Sigmoid colon (tissue), 7 donors: ENCODE measurements at places on chromosomes 16 and 17. TPM values are rescaled to one million over a fixed set of nuclear protein-coding genes. Genes with fewer than 3 reads are reported as not detected.

GRCh38 chr17:64788286-64789060 is 126.4 kb upstream of the SMURF2 start:
- peak; percentile 59 for DNase-seq
- H3K27me3 ChIP-seq = peaks cover 44% of the 10 kb centered on the region
- peaks cover 9% of the 10 kb centered on the region for H3K36me3 ChIP-seq

Gene NPIPA8
- total RNA-seq = 87.8 TPM

DNA sequence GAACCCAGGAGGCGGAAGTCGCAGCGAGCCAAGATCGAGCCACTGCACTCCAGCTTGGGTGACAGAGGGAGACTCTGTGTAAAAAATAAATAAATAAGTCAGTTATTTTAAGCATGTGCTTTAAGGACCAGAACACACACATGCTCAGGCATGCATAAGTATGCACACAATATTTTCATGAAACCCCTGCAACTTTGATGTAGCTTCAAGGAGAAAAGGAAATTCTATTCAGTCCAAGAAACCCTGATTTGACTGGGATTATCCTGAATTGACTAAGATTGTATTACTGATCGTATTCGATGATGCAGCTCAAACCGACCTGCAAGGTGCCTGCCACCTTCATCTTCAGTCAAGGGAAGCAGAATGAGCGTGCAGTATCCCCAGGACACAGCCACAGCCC is 841 bp downstream of the TEKT5 start:
- DNase-seq = no peak
- no peak overlapping the region for H3K4me3 ChIP-seq
- no peak overlapping the region for H3K27ac ChIP-seq
- H3K36me3 ChIP-seq = no peaks in the 10 kb centered on the region
- no peaks in the 10 kb centered on the region for H3K27me3 ChIP-seq
- H3K4me1 ChIP-seq = no peaks in the 10 kb centered on the region

DNA sequence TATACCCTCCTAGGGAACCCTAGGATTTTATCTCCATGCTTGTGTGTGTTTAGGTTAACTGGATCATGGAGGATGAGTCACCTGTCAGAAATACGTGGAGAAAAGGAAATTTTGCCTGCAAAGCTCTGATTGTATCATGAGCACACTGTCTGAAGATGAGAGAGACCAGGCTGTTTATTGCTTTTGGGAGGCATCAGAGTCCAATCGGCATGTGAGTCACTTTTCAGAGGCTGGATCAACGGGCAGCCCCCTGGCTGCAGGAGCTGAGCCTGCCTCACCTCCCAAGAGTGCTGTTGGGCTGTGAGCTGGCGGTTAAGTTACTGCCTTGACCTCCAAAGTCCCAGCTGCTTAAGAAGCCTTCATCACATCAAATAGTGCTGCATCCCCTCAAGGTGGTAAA is 41.5 kb upstream of the MED9 start:
- no peaks in the 10 kb centered on the region for H3K4me1 ChIP-seq
- H3K4me3 ChIP-seq = no peak overlapping the region
- H3K36me3 ChIP-seq = no peaks in the 10 kb centered on the region
- H3K27me3 ChIP-seq = no peaks in the 10 kb centered on the region

GRCh38 chr16:81036751-81037350 is 1.2 kb downstream of the ATMIN start:
- no peaks in the 10 kb centered on the region for H3K27me3 ChIP-seq
- H3K4me3 ChIP-seq = peak overlapping the region; percentile 61
- DNase-seq = no peak
- H3K4me1 ChIP-seq = peaks cover 32% of the 10 kb centered on the region
- H3K36me3 ChIP-seq = peaks cover 8% of the 10 kb centered on the region
- peak overlapping the region; percentile 60 for H3K27ac ChIP-seq

DNA sequence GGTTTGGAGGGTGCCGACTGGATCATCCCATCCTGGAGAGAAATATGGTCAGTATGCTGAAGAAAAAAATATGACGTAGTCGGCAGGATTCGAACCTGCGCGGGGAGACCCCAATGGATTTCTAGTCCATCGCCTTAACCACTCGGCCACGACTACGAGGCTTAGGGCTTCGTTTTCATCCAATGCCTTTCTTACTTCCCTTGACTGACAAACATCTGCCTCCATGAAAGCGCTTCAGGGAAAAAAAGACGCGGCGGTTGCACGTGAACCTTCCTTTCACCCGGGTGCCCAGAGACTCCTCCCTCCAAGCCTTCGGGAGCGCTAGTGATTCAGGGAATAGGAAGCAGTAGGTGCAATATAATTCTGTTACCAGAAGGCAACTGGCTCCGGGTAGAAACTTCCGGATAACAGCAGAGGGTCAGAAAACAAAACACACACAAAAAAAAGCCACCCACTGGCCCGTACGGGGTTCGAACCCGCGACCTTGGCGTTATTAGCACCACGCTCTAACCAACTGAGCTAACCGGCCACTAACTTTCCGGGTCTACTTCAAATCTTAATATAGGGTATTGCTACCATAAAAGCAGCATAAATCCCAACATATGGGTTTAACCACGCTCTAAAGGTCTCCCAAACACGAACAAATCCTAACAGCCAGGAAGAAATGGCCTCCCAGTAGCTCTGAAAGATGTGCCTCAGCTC is 16.3 kb upstream of the AURKB start:
- H3K27me3 ChIP-seq = no peaks in the 10 kb centered on the region
- DNase-seq = peak; percentile 90
- H3K4me1 ChIP-seq = no peaks in the 10 kb centered on the region
- peak overlapping the region; percentile 35 for H3K4me3 ChIP-seq

DNA sequence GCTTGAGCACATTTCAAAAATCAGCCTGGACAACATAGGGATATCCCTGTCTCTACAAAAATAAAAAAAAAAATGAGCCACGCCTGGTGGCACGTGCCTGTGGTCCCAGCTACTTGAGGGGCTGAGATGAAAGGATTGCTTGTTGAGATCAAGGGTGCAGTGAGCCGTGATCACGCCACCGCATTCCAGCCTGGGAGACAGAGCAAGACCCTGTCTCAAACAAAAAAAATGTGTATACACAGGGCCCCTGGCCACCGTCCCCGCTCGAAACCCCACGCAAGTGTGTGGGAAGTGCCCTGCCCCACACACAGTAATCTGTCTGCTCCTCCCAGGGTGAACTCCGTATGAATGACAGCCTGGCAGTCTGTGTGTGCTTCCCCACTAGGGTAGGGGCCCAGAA is 93.0 kb upstream of the RPL38 start:
- no peaks in the 10 kb centered on the region for H3K4me1 ChIP-seq
- peaks cover 66% of the 10 kb centered on the region for H3K27me3 ChIP-seq
- no peak overlapping the region for H3K4me3 ChIP-seq

Gene TUBG2
- 57.3 TPM for total RNA-seq

Gene ABCC6
- 0.66 TPM for total RNA-seq

Gene BAIAP2
- 32.6 TPM for total RNA-seq

GRCh38 chr17:35174835-35175334 is 19.3 kb downstream of the SLC35G3 start:
- H3K27me3 ChIP-seq = no peaks in the 10 kb centered on the region
- H3K27ac ChIP-seq = no peak overlapping the region
- no peaks in the 10 kb centered on the region for H3K4me1 ChIP-seq
- H3K4me3 ChIP-seq = no peak overlapping the region
- DNase-seq = no peak
- no peaks in the 10 kb centered on the region for H3K36me3 ChIP-seq

DNA sequence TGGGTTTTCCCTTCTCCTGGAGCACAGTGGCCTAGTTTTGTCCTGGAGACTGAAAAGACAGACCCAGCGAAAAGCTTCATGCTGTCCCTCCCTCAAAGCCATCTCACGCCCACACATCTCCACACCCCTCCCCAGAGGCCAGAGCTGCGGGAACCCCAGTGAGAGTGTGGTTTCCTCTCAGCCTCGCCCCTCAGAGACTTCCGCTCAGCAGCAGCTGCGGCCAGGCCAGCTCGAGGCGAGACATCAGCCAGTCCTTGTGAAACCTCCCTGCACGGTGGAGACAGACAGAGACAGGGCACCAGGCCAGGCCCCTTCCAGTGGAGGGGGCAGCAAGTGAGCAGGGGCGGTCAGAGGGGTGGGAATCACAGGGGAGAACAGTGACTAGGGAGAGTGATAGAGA is 77.0 kb upstream of the TNRC6C start:
- no peak overlapping the region for H3K4me3 ChIP-seq
- no peaks in the 10 kb centered on the region for H3K36me3 ChIP-seq
- H3K4me1 ChIP-seq = peaks cover 18% of the 10 kb centered on the region
- H3K27me3 ChIP-seq = no peaks in the 10 kb centered on the region

Gene NKD1
- 11.1 TPM for total RNA-seq

DNA sequence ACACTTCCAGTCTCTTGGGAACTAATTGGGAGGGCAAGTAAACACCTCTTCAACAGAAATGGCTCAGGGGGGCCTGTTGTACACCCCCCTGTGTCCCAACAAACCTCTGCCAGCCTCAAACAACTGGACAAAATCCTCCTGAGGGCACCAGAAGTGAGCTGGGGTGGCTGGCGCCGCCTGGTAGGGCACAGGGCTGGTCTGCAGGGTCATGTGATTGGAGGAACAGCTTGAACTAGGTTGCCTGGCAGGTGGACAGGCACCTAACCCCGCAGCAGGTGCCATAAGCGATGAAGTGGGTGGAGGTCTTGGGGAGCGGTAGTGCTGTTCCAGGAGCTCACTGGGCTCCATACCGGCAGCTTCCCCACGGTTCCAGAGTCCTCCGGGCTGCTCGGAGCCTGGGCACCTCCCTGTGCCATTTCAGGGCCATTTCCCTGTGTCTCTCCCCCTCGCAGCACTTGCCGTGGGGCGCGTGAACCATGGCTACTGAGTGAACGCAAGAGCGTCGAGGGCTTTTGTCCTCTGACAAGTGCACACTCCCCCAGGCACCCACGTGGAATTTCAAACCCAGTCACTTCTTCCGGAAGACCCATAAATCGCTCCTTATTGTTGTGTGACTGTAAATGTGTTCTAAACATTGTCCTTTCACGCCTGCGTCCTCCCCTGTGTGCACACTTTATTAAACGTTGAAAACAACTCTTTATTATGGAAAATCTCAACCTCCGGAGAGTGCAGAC is 101.5 kb downstream of the SEC14L1 start:
- H3K4me3 ChIP-seq = no peak overlapping the region
- H3K4me1 ChIP-seq = no peaks in the 10 kb centered on the region
- DNase-seq = no peak
- H3K36me3 ChIP-seq = no peaks in the 10 kb centered on the region
- no peaks in the 10 kb centered on the region for H3K27me3 ChIP-seq
- H3K27ac ChIP-seq = no peak overlapping the region

Gene CHST4
- total RNA-seq = not detected

Gene KRT39
- total RNA-seq = not detected

- peak overlapping the region; percentile 26 for H3K27ac ChIP-seq
- peaks cover 57% of the 10 kb centered on the region for H3K36me3 ChIP-seq
- peak; percentile 87 for DNase-seq
- no peaks in the 10 kb centered on the region for H3K4me1 ChIP-seq
- H3K27me3 ChIP-seq = no peaks in the 10 kb centered on the region
Observed at GRCh38 chr17:49407981-49408501, 6.6 kb downstream of the PHB1 start.

Gene OSGIN1
- 4.3 TPM for total RNA-seq

Gene RPTOR
- 68.7 TPM for total RNA-seq

DNA sequence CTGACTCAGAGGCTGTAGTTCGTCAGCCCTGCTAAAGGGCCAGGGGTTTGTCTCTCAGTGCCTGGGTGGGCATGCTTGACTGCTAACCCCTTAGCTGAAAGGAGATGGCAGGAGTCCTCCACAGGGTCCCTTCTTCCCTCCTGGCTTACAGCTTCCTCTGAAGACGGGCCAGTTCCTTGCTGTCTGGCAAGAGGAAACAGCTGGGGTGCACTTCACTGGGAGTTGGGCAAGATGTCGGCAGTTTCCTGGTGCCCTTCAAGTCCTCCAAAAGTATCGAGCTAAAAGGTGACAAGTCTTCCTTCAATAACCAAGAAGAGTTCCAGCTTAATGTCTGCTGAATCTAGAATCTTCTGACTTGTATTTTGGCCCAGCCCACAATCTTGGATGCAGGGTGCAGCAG is 23.4 kb downstream of the NUP85 start:
- no peaks in the 10 kb centered on the region for H3K4me1 ChIP-seq
- DNase-seq = no peak
- H3K27ac ChIP-seq = peak overlapping the region; percentile 25
- H3K4me3 ChIP-seq = no peak overlapping the region
- H3K27me3 ChIP-seq = no peaks in the 10 kb centered on the region

Gene HBM
- not detected for total RNA-seq

DNA sequence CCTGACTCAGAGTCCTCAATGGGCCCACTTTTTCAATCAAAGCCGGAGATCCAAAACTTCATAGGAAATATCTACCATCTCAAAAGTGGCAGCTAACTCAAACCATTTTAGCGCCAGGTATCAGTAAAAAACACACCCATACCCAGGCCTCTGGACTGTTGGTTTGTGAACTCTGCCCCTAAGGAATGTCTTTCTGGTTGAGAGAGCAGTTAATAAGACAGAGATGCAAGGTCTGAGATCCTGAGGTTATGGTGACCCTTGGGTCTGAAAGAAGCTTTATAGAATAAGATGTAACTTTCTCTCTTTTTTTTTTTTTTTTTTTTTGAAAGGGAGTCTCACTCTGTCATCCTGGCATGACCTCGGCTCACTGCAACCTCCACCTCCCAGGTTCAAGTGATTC is 350.5 kb downstream of the SOX9 start:
- H3K27ac ChIP-seq = no peak overlapping the region
- no peak overlapping the region for H3K4me3 ChIP-seq
- no peaks in the 10 kb centered on the region for H3K36me3 ChIP-seq
- no peaks in the 10 kb centered on the region for H3K27me3 ChIP-seq
- no peak for DNase-seq

DNA sequence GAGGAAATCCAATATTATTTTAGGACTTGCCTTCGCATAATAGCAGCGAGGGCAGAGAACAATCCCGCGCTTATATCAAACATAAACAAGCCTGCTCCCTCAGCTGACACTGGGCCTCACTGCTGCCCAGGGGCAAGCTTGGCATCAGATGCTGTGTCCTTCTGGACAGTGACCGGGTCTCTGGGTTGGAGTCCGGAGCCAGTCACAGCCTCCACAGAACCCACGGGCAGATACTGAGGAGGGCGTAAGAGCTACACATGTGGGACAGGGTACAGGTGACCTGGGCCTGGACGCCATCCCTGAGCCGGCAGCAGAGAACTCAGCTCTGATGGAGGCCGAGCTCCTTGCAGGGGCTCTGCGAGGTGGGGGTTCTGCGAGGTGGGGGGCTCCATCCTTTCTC is 14.7 kb upstream of the ZNF469 start:
- H3K27me3 ChIP-seq = no peaks in the 10 kb centered on the region
- no peak overlapping the region for H3K27ac ChIP-seq
- H3K4me3 ChIP-seq = no peak overlapping the region
- DNase-seq = peak; percentile 36
- no peaks in the 10 kb centered on the region for H3K36me3 ChIP-seq

- H3K27me3 ChIP-seq = no peaks in the 10 kb centered on the region
- no peak overlapping the region for H3K27ac ChIP-seq
- DNase-seq = no peak
- H3K4me3 ChIP-seq = no peak overlapping the region
- peaks cover 38% of the 10 kb centered on the region for H3K4me1 ChIP-seq
Observed at GRCh38 chr16:85365120-85365519, 248.0 kb upstream of the GSE1 start.
